ENCODE measurements at places on chromosomes 1 and 21.

DNA sequence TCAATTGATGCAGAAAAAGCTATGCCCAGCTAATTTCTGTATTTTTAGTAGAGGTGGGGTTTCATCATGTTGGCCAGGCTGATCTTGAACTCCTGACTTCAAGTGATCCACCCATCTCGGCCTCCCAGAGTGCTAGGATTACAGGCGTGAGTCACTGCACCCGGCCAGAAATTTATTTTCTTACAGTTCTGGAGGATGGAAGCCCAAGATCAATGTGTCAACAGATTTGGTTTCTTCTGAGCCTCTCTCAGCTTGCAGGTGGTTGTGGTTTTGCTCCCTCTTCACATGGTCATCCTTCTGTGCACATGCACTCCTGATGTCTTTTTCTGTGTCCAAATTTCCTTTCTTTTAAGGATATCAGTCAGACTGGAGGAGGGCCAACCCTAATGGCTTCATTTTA is 35.6 kb downstream of the SHCBP1L start:
- no peak for DNase-seq

- DNase-seq: peak; percentile 13
Measured at GRCh38 chr1:58896246-58897183, 112.7 kb upstream of the JUN start.

- DNase-seq: no peak
Measured at GRCh38 chr1:184890539-184890973, 83.8 kb downstream of the NIBAN1 start.

DNA sequence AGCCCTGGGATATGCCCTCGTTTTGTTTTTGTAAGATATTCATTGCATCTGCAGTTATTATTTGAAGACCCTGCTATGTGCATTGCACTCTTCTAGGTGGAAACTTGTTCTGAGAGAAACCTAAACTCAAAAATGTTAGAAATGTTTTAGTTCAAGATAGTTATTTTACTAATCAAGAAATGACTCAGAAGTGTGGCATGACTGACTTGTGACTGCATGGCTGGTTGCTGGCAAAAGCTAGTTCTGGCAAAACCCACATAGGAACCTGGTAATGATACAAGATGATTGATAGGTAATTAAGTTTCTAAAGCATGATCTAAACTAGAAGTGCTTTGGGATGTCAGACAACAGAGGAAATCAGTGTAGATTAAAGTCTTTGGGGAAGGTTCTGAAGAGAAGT is 33.8 kb upstream of the NFASC start:
- DNase-seq: no peak

GRCh38 chr1:10140981-10141380 is 69.4 kb upstream of the KIF1B start:
- DNase-seq: no peak
